Activated T-cell treated with anti-CD3 and anti-CD28 coated beads for 1 hour (primary cell): ENCODE measurements at places on chromosomes 13 and 19.

DNA sequence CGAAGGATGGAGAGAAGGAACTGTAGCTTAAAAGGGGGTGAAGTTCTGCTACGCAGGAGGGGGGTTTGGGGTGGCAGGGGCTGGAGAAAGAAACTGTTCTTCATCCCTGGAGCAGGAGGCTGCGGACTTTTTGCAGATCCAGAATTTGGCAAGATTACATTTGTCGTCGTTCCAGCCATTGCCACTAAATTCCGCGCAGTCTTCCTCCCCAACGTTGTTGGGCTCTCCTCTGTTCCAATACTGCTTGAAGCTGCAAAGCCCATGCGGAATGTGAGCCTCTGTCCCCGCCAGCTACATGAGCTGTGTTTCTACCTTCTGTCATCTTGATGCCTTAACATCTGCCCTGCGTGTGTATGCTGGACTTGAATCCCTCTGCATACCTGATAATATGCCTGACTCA is 4.3 kb downstream of the CD209 start:
- DNase-seq, result no peak

- DNase-seq, result no peak
These were observed 397.4 kb downstream of the FOXO1 start for GRCh38 chr13:40269086-40269485.

GRCh38 chr19:51931921-51932320 is 4.6 kb downstream of the ZNF613 start:
- DNase-seq, result no peak

DNA sequence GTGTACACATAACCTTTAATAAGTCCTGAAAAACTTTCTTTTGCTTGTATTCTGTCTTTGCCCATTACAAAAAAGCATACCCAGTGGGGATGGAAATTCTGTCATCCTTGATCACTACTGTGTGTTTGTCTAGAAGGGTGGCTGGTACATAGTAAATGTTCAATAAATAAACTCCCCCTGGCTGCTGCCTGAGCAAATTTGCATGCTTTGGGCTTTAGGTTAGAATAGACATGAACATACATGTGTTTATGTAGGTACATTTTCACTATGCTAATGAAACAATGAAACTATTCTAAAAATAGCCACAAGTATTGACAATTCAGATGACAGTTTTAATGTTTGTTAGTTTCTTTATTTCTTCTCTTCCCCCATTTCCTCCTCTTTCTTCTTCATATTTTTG is 36.1 kb downstream of the TNFSF13B start:
- DNase-seq, result no peak

- no peak for DNase-seq
These were observed 158.1 kb downstream of the ZIC5 start for GRCh38 chr13:99813336-99814095.

GRCh38 chr13:42876887-42877545 is 95.6 kb downstream of the FAM216B start:
- no peak for DNase-seq

DNA sequence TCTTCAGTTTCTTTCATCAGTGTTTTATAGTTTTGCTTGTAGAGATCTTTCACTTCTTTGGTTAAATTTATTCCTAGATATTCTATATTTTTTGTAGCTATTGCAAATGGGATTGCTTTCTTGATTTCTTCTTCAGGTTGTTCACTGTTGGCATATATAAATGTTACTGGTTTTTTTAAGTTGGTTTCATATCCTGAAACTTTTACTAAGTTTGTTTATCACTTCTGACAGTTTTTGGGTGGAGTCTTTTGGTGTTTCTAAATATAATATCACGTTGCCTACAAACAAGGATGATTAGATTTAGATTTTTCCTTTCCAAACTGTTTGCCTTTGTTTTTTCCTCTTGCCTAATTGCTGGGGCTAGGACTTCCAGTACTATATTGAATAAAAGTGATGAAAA is 109.7 kb downstream of the PAN3 start:
- DNase-seq, result no peak

- DNase-seq, result no peak
These were observed 594 bp downstream of the ZNF559 start for GRCh38 chr19:9324584-9324962.

GRCh38 chr19:6204866-6205723 is 69.6 kb downstream of the ACSBG2 start:
- DNase-seq, result no peak

GRCh38 chr19:7762719-7763293 is at the start of gene CLEC4M:
TSS of gene CLEC4M (plus strand) at chr19:7763243. CDS start at chr19:7763267, 24 bp downstream.
- DNase-seq, result no peak
